GM04503 (cell line): ENCODE measurements at places on chromosomes 4 and X.

DNA sequence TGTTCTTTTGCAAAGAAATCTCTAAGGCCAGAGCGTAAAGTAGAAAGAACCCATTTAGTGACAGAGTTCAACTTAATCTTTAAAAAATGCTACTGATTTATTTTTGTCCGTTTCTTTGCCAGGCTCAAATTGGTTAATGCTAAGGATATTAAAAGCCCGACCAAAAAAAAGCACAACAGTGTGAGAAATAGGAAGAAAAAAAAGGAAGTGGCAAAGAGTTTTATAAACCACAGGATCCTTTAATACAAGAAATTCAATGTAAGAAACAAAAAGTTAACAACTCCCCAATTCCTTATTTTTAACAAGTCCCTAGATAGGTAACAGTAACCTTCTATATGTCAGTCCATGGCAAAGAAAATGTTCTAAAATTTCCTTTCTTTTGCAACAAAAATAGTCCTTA, 480.4 kb downstream of the ACTRT1 start:
- no peak for DNase-seq

- DNase-seq: no peak
These were observed 411.6 kb upstream of the MAGEB18 start for GRCh38 chrX:25726539-25726938.

GRCh38 chrX:6891404-6891803, 256.1 kb upstream of the STS start:
- DNase-seq: no peak

GRCh38 chrX:81120936-81121371, 80.8 kb downstream of the HMGN5 start:
- no peak for DNase-seq

DNA sequence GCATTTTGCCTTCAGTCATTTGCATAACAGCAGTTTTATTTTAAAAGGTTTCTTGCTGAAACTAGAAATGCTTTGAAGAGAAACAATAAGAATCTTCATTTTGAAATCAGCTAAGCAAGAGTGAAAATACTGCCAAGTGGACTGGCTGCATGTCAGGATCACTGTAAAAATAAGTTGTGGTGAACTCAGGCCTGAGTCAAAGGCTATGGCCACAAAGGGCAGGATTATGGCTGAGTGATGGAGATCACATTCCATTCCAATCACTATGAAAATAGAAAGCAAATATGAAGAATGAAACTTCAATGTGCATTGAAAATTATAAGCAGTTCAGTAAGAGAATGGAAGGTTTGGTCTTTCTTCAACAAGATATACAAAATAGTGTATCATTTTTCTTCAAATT, 224.5 kb downstream of the PCDH18 start:
- DNase-seq: peak; percentile 68

GRCh38 chr4:89358935-89359638, 51.5 kb upstream of the GPRIN3 start:
- no peak for DNase-seq

DNA sequence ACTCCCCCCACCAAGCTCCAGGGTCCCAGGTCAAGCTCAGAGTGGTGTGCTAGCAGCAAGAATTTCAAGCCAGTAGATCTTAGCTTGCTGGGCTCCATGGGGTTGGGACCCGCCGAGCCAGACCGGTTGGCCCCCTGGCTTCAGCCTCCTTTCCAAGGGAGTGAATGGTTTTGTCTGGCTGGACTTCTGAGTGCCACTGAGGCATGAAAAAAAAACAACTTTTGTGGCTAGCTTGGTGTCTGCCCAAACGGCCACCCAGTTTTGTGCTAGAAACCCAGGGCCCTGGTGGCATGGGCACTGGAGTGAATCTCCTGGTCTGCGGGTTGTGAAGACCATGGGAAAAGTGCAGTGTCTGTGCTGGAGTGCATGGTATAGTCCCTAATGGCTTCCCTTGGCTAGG, 82.6 kb downstream of the NBDY start:
- DNase-seq: no peak

DNA sequence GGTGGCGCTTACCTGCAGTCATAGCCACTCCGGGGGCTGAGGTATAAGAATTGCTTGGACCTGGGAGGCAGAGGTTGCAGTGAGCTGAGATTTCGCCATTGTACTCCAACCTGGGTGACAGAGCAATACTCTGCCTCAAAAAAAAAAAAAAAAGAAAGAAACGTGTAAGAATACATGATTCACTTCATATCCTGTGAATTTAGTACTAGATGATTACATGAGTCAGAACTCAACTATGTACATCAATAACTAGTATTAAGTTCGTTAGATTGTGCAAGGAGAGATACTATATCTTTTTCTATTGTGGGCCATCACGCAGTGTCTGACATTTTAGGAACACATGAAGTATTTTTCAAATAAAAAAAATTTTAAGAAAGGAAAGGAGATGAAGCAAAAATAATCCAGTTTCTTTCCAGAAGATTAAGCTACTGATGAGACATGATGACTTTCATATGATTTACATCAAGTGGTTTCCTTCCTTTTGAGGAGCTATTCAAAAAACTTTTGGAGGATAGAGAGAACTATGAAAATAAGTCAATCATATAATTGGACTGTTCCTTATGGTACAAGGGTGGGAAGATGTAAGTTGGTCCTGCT, 64.7 kb upstream of the EXOC1L start:
- no peak for DNase-seq

DNA sequence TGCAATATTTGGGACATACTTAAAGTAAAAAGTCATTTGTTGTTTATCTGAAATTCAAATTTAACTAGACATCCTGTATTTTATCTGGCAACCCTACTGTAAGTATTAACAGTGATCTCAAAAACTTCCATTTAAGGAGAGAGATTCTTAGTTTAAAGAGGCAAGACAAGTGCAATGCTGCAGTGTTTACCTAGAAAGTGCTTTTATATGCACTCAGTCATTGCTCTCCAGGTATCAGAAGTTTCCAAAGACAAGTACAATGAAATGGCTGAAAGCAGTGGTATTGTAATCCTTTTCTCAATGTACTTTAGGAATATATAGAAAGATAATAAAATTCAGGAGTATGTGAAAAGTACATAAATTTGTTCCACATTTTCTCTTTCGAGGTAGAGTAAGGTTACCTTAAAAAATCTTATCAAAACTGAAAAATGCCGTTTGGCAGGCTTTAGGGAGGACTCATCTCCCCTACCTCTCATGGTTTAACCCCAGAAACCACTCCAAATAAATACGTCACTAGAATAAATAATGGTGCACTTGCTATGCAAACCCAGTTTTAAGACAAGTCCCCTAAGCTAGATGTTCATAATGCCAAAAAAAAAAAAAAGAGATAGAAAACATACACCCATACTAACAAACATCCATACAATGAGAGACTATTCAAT, 45.7 kb downstream of the ELF2 start:
- no peak for DNase-seq

DNA sequence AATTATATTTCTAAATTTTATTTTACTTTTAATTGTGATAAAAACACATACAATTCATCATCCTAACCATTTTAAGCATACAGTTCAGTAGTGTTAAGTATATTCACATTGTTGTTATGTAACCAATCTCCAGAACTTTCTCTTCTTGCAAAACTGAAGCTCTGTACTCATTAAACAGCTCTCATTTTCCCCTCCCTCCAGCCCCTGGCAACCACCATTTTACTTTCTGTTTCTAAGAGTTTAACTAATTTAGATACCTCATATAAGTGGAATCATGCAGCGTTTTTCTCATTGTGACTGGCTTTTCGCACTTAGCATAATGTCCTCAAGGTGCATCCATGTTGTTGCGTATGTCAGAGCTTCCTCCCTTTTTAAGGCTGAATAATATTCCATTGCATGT, 46.7 kb upstream of the NDP start:
- DNase-seq: no peak

DNA sequence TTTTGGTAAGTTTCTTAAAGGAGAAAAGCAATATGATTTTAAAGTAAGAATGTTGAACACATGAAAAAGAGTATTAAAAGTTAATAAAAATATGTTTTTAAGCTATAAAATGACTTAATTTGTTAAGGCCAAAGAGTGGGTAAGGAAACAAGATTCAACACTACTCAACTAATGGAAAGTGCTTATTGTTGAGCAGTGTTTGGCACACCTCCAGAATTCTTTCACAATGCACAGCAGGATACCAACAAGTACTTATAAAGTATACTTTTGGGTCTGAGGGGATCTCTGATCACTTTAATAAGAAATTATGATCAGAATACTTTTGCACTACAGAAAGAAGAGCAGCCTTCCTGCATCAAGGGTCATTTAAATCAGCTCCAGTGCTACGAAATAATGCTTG, 5.9 kb downstream of the LAMP2 start:
- no peak for DNase-seq

GRCh38 chr4:120517966-120518365, 404.6 kb downstream of the PRDM5 start:
- peak; percentile 31 for DNase-seq

DNA sequence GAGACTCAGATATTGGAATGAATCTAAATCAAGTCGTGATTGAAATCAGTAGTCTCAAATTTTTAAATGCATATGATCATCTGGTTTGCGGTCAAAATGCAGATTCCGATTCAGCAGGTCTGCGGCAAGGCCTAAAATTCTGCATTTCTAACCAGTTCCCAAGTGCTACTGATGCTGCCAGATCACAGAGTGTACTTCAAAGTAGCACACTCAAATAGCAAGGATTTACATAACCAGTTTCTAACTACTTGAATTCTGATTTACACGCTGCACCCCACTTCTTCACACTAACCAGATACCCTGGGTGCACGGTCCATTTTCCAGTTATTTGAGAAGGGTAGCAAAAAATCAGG, 752 bp downstream of the MBTPS2 start:
- no peak for DNase-seq

DNA sequence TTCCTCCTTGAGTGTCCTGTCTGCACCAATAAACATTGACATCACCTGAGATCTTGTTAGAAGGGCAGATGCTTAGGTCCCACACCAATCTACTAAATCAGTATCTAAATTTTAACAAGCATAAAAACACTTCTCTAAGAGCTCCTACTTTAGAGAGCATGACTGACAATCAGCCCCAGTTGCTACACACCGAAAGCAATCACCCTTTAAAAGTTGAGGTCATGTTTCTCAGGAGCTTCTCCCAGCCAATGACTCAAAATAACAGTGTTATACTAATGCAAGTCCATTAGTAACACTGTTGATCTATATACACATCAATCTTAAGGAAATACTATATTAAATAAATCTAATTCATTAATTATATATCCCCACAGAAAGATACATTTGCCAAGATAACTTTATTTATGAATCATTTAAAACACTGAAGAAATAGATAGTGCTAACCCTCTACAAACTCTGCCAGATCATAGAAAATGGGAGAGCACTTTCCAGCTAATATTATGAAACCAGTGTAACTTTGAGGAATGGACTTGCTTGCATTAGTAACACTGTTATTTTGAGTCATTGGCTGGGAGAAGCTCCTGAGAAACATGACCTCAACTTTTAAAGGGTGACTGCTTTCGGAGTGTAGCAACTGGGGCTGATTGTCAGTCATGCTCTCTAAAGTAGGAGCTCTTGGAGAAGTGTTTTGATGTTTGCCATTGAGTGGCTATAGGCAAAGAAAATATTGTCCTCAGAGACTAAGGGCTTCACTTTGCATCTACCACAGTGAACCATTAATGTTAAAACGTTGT, 109.8 kb upstream of the HDX start:
- DNase-seq: no peak
